H54 (cell line): ENCODE measurements at places on chromosomes 6 and 20.

DNA sequence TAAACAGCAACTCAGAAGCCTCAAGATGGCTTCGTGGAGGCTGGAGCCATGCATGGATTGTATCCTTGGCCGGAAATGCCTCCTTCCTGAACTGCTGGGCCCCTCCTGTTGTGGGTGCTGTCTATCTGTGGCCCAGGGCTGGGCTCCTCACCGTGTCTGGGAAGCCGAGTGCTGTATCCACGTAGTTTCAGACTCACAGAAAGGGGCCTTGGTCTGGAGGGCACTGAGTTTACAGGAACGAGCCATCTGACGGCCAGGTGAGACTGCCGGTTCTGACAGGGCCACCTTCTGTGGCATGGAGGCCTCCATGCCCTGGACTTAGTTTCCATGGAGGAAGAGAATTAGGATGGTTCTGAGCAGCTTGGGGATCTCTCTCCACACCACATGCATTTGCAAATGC, 142.2 kb downstream of the ERMARD start:
- no peak for DNase-seq

- no peak for DNase-seq
These were observed 3.5 kb upstream of the MEP1A start for GRCh38 chr6:46789434-46790354.

DNA sequence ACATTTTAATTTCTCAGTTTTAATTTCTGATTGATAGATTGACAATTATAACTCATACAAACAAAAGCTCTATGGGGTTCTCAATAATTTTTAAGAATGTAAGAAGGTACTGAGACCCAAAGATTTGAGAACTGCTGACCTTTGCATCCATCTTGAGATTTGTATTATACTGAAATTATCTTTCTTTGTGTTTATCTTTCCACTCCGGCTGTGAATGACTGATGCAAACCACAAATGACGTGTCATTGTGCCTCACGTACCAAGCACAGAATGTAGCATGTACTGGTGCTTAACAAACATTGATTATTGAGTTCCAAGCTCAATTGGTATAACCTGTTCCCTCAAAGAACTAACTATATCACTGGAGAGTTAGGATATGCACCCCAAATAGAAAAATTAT, 152.1 kb upstream of the SMLR1 start:
- peak; percentile 9 for DNase-seq

GRCh38 chr20:50792708-50793574, 1.9 kb upstream of the BCAS4 start:
- DNase-seq: no peak

DNA sequence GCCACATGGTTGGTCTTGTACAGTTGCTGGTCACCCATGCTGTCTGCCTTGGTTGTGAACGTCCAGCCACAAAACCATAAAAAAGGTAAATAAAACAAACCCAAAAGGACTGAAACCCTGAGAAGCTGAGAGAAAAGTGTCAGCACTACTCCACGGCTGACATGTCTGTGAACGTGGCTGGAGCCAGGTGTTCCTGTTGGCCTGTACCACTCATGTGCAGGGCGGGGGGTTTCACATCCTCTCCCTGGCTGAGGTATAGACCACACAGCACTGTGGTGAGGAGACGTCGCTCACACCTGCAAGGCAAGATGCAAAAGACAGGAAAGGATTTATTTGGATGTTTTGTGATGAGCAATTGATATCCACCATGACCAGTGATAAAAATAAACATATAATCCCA, 51.9 kb upstream of the MRPS10 start:
- no peak for DNase-seq

DNA sequence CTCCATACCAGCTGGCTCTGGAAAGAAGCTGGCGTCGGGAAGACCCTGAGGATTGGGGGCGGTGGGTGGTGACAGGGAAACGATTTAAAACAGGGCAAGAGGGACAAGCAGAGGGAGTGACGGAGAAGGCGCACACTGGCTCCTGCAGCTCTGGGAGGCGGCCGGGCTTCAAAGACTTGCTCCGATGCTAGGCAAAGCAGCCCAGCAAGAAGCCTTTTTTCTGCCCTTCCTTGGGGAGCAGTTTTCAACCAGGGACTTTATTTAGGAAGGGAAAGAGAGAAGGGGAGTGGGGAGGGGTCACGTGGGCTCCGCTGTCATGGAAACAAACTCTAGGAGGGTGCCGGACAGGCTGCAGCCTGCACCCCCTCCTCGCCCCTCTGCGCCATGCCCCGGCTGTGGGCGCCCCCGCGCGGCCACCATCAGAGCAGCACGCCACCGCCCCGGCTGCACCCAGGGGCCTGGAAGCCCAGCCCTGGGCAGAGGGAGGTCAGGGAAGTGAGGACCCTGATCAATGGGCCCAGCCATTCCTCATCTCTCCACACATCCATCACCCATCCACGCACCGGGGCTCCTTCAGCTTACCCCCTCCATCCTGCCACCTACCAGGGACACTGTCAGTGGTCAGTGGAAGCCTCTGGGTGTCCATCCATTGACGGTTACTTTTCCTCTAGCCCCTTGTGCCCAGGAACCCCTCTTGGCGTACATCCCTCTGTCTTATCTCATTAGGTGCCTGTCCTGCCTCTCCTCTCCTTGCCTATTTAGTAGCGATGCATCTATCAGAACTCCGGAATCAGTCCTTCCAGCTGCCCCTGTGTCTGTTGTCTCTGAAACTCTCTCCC, 66.6 kb upstream of the CCDC167 start:
- peak; percentile 58 for DNase-seq

DNA sequence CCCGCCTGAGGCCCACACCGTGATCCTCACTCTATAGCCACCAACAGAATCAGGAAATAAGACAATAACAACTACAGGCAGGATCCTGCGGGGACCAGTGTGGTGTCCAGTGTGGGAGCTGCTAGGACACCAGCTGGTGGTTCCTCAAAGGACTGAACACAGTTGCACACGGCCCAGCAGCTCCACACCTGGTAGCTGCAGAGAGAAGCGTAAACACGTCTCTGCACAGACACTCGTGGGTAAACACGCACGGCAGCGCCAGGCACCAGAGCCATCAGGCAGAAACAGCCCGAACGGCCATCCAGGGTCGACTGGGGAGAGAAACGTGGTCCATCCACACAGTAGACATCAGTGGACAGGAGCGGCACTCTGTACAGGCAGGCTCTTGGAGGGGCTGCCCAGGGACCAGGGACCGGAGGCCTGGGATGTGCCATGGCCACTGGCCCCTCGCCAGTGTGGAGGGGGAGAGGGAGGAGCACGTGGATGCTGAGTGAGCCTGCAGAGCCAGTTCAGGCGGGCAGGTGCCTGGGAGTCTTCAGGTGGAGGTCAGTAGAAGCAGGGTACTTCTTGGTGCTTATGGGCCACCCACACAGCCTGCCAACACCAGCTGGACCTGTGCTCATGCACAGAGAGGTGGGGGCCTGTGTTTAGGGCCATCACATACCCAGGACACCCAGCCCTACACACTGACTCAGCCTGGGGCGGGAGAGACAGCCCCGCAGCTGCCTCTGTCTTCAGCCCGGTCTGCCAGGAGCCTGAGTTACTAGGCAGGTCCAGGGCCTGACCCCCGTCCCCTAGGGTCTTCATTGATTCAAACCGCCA, 7.4 kb upstream of the LAMA5 start:
- no peak for DNase-seq

DNA sequence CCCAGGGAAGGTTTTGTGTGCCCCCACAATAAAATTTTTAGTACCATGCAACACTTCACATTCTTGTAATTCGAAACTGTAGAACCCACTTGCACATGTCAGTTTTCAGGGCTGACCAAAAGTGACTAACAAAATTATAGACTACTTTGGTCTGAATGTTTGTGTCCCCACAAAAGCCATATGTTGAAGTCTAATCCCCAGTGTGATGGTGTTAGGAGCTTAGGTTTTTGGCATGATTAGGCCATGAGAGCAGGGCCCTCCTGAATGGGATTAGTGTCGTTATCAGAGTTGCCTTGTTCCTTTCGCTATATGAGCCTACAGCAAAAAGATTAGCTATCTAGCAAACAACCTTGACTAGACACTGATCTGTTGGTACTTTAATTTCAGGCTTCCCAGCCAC, 49.0 kb upstream of the TENT5A start:
- DNase-seq: no peak

DNA sequence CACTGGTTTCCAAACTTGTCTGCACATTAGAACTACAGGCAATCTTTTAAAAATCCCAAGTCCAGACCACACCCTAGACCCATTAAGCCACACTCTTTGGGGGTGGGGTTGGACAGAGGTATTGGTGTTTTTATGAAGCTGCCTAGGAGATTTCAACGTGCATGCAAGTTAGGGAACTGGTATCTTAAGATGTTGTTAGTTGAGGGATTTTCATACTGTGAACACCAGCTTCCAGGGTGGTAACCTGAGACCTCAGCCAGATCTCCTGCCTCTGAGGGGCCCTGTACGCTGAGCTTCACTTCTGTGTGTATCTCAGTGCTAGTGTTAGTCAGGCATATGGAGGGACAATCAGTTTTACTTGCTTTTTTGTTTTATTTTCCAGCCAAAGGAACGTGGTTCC, 138.0 kb downstream of the UTRN start:
- DNase-seq: no peak

- no peak for DNase-seq
These were observed 1237.5 kb upstream of the MAP3K7 start for GRCh38 chr6:91824331-91824730.

DNA sequence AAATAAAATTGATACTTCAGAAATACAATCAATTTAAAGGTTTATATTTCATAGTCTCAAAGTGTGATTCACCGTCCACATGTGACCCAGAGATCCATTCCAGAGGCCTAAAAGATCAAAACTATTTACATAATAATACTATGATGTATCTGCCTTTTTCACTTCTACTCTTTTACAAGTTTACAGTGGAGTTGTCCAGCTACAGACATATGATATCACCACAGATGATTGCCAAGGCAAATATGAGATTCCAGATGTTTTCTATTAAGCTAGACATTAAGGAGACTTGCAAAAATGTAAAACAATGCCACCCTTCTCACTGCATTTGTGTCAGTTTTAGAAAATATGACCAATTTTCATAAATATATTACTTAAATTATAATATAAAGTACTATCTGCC, 443.7 kb downstream of the GJA1 start:
- DNase-seq: no peak

- peak; percentile 6 for DNase-seq
These were observed 58.5 kb upstream of the SLC22A16 start for GRCh38 chr6:110534731-110535492.

DNA sequence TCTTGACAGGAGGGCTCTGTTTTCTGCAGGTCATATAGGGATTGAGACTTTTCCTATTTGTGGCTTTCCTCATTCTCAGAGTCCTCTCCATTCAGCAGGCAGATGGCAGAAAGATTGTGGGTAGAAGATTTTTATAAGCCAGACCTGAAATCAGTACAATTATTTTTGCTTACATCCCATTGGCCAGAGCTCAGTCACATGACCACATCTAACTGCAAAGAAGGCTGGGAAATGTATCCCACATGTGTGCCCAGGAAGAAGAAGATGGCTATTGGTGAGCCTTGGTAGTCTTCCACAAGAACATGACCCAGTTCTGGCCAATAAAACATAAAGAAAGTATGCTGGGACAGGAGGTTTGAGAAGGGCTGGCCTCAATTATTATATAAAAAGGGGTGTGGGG, 21.5 kb upstream of the CCN5 start:
- DNase-seq: no peak
